ENCODE measurements at places on chromosomes 3 and 15. TPM values are rescaled to one million over a fixed set of nuclear protein-coding genes. Genes with fewer than 3 reads are reported as not detected.

GNAT1 gene
- not detected for total RNA-seq

WWTR1 gene
- 120 TPM for total RNA-seq

TTLL13 gene
- total RNA-seq: not detected

PLA1A gene
- total RNA-seq: 0.86 TPM

CRYGS gene
- 4.9 TPM for total RNA-seq

CASR gene
- total RNA-seq: not detected

P2RY14 gene
- not detected for total RNA-seq

RASL12 gene
- total RNA-seq: 0.73 TPM

ATP8B4 gene
- not detected for total RNA-seq

MESP2 gene
- not detected for total RNA-seq

FRMD4B gene
- 0.52 TPM for total RNA-seq

SERPINI2 gene
- not detected for total RNA-seq

PLSCR5 gene
- total RNA-seq: not detected

GJD2 gene
- total RNA-seq: not detected

SAXO2 gene
- 2.0 TPM for total RNA-seq

- no peak for DNase-seq
- no peaks in the 10 kb centered on the region for H3K4me1 ChIP-seq
- H3K27ac ChIP-seq: no peak overlapping the region
- H3K27me3 ChIP-seq: peaks cover 13% of the 10 kb centered on the region
- no peaks in the 10 kb centered on the region for H3K36me3 ChIP-seq
These were observed 10.4 kb upstream of the CLK3 start for GRCh38 chr15:74604983-74605794.

GRCh38 chr3:134311693-134312071 lies 61.0 kb upstream of the RYK start:
- H3K4me3 ChIP-seq: no peak overlapping the region
- H3K27ac ChIP-seq: peak overlapping the region; percentile 96
- H3K27me3 ChIP-seq: no peaks in the 10 kb centered on the region
- DNase-seq: no peak
- H3K36me3 ChIP-seq: no peaks in the 10 kb centered on the region

DNA sequence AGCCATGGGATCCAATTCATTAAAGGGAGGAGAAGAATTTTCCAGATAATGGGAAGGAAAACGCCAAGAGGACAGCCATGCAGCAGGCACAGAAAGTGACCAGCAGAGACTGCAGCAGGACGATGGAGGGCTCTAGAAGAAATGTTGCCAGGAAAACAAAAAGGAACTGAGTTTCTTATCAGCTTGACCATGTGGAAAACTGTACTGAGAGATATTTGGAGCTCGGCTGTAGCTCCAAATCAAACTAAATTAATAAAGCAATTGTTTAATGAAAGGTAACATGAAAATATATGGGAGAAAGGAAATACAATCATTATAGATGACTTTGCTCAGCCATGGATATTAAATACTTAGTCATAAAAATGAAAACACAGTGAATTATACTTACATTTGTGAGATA lies 63.7 kb downstream of the SSR3 start:
- DNase-seq: no peak
- no peaks in the 10 kb centered on the region for H3K27me3 ChIP-seq
- H3K4me3 ChIP-seq: no peak overlapping the region
- no peaks in the 10 kb centered on the region for H3K36me3 ChIP-seq

GRCh38 chr15:70276401-70276800 lies 178.7 kb upstream of the TLE3 start:
- peaks cover 59% of the 10 kb centered on the region for H3K27me3 ChIP-seq
- H3K36me3 ChIP-seq: no peaks in the 10 kb centered on the region
- H3K4me3 ChIP-seq: no peak overlapping the region
- no peak overlapping the region for H3K27ac ChIP-seq

DNA sequence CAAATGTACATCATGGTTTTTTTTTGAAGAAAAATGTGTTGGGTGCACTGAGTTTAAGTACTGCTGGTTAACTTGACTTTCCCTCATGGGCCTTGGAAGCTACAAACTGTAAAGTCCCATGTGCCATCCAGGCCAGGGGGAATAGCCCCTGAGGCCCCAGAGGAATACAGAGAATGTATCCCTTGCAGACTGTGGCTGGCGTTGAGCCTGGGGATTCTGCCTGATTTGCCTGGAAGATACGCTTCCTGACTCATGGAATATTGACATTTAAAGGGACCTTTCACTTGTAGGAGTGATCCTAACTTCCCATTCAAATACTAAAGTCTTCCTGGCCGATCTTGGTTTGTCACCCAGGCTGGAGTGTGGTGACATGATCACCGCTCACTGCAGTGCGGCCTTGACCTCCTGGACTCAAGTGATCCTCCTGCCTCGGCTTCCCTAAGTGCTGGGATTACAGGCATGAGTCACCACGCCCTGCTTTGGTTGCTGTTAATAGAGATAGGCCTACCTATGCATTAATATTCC lies 42.0 kb downstream of the ADAMTSL3 start:
- no peak overlapping the region for H3K27ac ChIP-seq
- no peaks in the 10 kb centered on the region for H3K27me3 ChIP-seq
- DNase-seq: no peak
- no peaks in the 10 kb centered on the region for H3K36me3 ChIP-seq

DNA sequence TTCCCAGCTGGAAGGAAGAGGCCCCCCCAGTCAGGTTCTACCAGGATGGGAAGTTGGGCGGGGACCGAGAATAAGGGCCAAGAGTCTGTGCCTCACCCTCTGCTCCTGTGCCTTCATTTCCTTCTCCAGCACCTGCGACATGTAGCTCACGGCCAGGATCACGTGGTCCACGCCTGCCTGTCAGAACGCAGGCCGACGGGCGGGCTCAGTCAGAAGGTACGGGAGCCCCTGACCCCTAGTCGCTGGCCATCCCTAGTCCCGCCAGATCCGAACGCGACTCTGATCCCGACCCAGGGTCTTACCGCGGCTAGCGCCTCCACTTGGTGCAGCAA lies 489 bp downstream of the GMPPB start:
- no peaks in the 10 kb centered on the region for H3K27me3 ChIP-seq
- peak overlapping the region; percentile 96 for H3K27ac ChIP-seq
- H3K4me3 ChIP-seq: peak overlapping the region; percentile 87
- H3K4me1 ChIP-seq: peaks cover 29% of the 10 kb centered on the region
- H3K36me3 ChIP-seq: peaks cover 17% of the 10 kb centered on the region

- peaks cover 35% of the 10 kb centered on the region for H3K36me3 ChIP-seq
- no peak overlapping the region for H3K4me3 ChIP-seq
- H3K4me1 ChIP-seq: peaks cover 9% of the 10 kb centered on the region
- H3K27ac ChIP-seq: no peak overlapping the region
These were observed 151.4 kb downstream of the MEIS2 start for GRCh38 chr15:36948982-36949381.

GRCh38 chr3:129032716-129033115 lies 27.9 kb upstream of the GP9 start:
- no peak overlapping the region for H3K4me3 ChIP-seq
- H3K27me3 ChIP-seq: peaks cover 6% of the 10 kb centered on the region
- no peaks in the 10 kb centered on the region for H3K36me3 ChIP-seq
- no peak for DNase-seq
- no peaks in the 10 kb centered on the region for H3K4me1 ChIP-seq

DNA sequence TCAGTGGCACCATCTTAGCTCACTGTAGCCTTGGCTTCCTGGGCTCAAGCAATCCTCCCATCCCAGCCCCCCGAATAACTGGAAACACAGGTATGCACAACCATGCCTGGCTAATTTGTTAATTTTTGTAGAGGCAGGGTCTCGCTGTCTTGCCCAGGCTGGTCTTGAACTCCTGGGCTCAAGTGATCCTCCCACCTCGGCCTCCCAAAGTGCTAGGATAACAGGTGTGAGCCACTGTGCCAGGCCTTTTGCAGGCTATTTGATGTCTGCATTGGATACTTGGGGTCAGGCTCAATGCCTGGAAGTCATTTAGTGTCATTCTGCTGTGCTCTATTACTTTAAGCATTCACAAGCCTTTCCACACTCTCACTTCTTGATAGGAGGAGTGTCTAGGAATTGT lies 17.6 kb downstream of the LIMD1 start:
- no peaks in the 10 kb centered on the region for H3K36me3 ChIP-seq
- H3K27me3 ChIP-seq: no peaks in the 10 kb centered on the region
- no peak overlapping the region for H3K27ac ChIP-seq
- H3K4me3 ChIP-seq: no peak overlapping the region

GRCh38 chr3:163939926-163940325 lies 1138.4 kb downstream of the SI start:
- peaks cover 5% of the 10 kb centered on the region for H3K4me1 ChIP-seq
- DNase-seq: no peak
- H3K36me3 ChIP-seq: peaks cover 5% of the 10 kb centered on the region
- no peak overlapping the region for H3K27ac ChIP-seq
- H3K4me3 ChIP-seq: no peak overlapping the region

DNA sequence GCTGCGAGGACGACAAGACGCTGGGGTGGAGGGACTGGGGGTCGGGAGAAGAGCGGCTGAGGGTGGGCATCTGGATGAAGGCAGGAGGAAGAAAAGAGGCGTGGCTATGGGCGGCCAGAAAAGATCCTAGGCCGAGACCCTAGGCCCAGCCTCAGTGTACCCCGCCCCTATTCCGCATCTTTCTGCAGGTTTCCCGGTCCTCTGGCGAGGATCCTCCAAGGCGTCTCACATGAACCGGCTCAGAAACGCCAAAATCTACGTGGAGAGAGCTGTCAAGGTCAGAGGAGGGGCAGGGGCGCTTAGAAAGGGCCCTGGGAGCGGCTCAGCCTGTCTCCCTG lies 340 bp downstream of the TTLL3 start:
- H3K4me1 ChIP-seq: peaks cover 27% of the 10 kb centered on the region
- H3K27me3 ChIP-seq: no peaks in the 10 kb centered on the region
- peak overlapping the region; percentile 70 for H3K4me3 ChIP-seq
- H3K36me3 ChIP-seq: peaks cover 9% of the 10 kb centered on the region
- DNase-seq: no peak
- peak overlapping the region; percentile 71 for H3K27ac ChIP-seq

GRCh38 chr15:69979262-69979661 lies 118.5 kb downstream of the TLE3 start:
- no peak for DNase-seq
- no peak overlapping the region for H3K4me3 ChIP-seq
- no peak overlapping the region for H3K27ac ChIP-seq
- peaks cover 7% of the 10 kb centered on the region for H3K27me3 ChIP-seq
- no peaks in the 10 kb centered on the region for H3K4me1 ChIP-seq

DNA sequence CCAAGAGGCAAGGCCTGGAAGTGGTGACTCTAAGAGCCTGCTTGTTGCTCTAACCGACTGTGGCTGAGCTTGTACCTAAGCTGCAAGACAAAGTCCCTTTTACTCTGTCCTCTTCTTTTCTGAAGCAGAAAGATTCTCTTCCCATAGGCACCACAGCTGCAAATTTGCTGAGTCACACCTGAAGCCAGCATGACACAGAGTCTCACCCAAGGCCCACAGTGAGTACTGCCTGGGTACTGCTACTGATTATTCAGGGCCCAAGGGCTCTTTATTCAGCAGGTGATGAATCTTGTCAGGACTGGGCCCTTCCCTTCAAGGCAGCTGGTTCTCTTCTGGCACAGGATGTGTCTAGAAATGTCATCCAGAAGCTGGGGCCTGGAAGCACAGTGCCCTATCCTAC lies 18.9 kb upstream of the TIGIT start:
- no peaks in the 10 kb centered on the region for H3K4me1 ChIP-seq
- no peaks in the 10 kb centered on the region for H3K36me3 ChIP-seq
- no peak overlapping the region for H3K27ac ChIP-seq
- no peaks in the 10 kb centered on the region for H3K27me3 ChIP-seq

DNA sequence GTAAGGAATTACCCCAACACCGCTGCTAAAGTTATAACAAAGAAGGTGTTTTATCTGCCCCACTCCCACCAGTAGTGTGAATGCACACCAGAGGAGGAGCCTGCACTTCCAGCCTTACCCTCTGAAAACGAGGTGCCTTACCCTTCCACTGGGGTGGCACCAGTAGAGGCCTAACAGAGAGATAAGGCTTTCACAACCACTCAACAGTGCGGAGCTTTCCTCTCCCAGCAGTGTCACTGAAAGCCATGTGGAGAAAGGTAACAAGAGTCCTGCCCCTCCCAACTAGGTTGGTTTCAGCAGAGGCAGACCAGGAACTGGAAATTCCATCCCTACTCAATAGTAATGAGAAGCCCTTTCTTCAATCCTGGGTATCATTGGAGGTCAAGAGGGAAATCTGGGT lies 539.2 kb downstream of the VGLL3 start:
- no peaks in the 10 kb centered on the region for H3K4me1 ChIP-seq
- H3K27ac ChIP-seq: no peak overlapping the region
- H3K36me3 ChIP-seq: no peaks in the 10 kb centered on the region
- no peak overlapping the region for H3K4me3 ChIP-seq

- H3K4me3 ChIP-seq: no peak overlapping the region
- no peak overlapping the region for H3K27ac ChIP-seq
- DNase-seq: peak; percentile 32
- peaks cover 11% of the 10 kb centered on the region for H3K4me1 ChIP-seq
- peaks cover 14% of the 10 kb centered on the region for H3K27me3 ChIP-seq
- H3K36me3 ChIP-seq: no peaks in the 10 kb centered on the region
These were observed 3.1 kb upstream of the FAM240A start for GRCh38 chr3:46609212-46609721.

DNA sequence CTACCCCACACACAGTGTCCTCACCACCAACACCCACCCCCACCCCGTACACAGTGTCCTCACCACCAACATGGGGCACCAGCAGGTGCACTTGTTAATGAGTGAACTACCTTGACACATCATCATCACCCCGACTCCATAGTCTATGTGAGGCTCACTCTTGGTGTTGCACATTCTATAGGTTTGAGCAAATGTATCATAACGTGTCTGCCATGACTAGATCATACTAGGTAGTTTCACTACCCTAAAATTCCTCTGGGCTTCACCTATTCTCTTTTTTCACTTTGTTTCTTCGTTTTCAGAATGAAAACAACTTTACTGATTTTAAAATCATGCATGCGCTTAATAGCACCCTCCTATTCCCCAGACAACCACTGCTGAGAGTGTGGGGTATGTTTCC lies 102.6 kb upstream of the SLC6A6 start:
- H3K4me1 ChIP-seq: peaks cover 17% of the 10 kb centered on the region
- no peak overlapping the region for H3K27ac ChIP-seq
- no peaks in the 10 kb centered on the region for H3K36me3 ChIP-seq
- no peak overlapping the region for H3K4me3 ChIP-seq
- no peak for DNase-seq
- H3K27me3 ChIP-seq: peaks cover 6% of the 10 kb centered on the region

DNA sequence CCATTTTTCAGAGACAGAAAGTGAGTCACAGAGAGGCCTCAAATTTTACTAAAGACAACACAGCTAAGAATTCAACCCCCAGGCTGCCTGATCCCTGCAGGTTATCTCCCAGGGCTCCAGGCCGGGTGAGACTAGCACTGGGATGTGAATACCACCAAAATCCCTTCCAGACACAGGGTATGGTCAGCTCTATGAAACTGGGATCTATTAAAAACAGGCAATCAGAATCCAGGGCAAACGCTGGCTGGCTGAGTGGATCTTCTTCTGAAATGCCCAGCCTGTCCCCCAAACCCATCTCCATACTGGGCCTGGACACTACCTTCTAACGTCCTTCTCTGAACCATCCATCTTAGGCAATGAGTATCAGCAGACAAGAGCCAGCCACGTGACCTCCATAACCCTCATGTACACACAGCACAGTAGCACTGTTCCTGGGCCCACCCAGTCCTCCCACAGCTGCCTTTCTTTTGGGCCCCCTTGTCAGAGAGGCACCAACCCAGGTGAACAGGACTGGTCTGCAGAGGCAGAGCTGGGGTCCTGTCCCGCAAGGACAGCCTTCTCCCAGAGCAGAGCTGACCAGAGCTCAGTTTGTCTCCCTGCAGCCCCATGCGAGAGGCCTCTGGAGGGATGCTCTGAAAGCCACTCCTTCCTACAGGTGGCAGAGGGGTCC lies 1.9 kb downstream of the RAB6B start:
- DNase-seq: peak; percentile 56
- H3K27me3 ChIP-seq: peaks cover 15% of the 10 kb centered on the region
- peaks cover 3% of the 10 kb centered on the region for H3K4me1 ChIP-seq
- no peaks in the 10 kb centered on the region for H3K36me3 ChIP-seq
- H3K27ac ChIP-seq: no peak overlapping the region

Data from osteocyte (in vitro differentiated cells).